Hypothalamus (tissue), 51 donors: ENCODE measurements at places on chromosomes 2 and 18.

GRCh38 chr2:127255146-127255545, 35.0 kb upstream of the CYP27C1 start:
- DNase-seq, result no peak

DNA sequence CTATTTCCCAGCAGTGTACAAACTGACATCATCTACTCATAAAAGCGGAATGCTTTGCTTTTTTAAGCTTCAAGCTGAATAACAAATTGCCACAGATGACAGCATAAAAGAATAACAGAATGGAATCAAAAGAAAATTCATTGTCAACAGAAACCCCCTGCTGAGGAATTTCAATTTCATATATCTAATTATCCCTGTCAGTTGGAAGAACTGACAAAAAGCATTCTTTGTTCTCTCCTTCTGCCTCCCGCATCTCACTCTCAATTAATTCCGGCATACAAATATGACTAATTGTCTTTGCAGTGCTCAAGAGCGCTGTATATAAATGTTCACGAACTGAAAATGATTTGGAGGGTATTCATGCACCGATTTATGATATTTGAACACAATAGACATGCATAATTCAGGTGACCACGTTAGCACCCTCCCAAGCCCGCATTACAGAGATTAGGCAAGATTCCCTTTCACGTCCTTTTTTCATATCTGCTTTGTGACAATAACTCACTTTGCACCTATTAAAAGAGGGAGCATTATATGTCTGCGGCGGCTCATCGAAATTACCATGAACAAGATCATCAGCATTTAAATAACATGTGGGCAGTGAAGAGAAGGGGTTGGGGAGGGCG, 277.7 kb upstream of the SALL3 start:
- no peak for DNase-seq

DNA sequence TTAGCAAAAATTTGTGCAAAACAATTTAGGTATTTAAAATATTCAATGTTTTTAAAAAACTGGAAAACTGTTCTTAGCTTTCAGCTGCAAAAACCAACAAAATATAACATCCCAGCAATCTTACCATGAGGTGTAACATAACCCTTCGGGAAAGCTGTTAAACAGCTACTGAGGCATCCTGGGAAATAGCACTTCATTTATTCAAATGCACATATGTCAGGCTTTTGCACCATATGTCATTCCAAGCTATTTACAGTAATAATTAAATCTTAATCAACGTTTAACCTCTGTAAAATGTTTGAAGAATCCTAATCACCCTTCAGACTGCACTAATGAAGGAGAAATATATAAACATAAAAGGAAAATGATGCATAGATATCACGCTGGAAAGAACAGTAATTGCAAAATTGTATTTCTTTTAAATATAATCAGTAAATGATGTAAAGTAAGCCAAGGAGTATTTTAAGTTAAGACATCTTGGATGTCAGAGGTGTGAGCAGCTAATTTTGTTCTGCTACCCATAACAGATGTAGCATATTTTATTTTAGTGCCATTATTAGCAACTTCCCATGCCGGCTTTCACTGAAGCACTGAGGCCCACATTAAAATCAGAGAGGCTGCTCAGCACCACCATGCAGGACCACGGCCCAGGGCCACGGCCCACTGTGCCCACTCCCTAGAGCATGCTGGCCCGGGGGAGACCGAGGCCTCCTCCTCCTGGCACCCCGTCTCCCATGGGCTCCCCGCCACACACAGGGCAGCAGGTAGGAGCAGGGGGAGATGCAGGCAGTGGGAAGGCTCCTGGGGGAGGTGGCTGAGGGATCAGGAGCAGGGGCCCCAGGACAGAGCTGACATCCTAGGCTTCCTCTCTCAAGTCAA, 30.9 kb downstream of the EMX1 start:
- no peak for DNase-seq

- no peak for DNase-seq
Measured at GRCh38 chr2:229419158-229419557, 148.1 kb upstream of the PID1 start.

DNA sequence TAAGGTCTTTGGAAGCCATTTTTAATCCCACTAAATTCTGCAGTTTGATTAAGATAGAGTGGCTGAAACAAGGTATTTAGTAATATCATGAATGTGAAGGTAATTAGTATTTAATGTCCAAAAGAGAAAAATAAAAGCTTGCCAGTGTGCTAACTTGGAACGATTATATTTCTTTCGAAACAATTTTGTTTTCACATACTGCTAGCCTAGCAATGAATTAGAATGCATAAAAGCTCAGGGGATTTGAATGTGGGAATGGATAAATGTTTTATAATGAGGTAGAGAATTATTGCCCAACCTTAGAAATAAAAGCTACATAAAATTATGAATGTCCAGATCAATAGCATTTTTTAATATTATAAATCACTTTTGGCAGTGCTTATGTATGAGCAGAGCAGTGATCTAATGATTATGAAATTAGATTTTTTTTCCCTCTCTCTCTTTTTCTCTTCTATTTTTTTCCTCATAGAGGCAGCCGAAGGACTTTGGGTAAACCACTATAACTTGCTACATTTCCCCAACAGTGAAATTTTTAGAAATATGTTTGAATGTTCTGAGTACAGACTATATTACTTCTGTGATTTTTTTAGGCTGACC, 75.5 kb downstream of the PLCL1 start:
- DNase-seq, result no peak

DNA sequence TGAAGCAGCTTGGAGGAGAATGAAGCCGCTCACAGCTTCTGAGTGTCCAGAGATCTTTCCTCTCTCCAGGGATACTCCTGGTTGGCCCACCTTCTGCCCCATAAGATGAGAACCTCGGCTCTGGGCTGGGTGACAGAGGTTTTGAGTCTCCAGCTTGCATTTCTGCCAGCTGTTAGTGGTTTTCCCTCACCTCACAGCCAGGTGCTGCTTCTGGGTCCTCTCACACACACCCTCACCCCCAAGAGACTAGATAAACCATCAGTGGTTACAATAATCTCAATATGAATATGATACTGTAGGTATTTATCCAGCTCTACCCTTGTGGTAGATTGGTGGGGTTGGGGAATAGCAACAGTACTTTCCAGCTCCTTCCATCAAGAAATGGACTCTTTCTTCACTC, 161.7 kb upstream of the SIX3 start:
- DNase-seq, result no peak

DNA sequence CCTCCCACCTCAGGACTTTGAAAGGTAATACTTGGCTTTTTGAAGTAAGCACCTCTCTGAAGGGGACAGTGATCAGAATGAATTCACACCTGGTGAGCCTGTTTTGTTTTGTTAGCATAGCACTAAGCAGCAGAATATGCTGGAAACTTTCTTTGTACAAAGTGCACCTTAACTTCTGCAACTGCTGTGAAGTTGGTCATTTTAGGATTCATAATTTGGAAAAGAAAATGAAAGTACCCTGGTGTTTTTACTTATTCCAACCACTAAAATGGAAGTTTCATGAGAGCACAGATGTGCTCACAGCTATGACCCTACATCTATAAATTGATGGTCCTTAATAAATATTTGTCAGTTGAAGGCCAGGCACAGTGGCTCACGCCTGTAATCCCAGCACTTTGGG, 257.8 kb upstream of the STON1 start:
- DNase-seq, result no peak

GRCh38 chr18:57784034-57784800, 18.9 kb downstream of the ATP8B1 start:
- no peak for DNase-seq

DNA sequence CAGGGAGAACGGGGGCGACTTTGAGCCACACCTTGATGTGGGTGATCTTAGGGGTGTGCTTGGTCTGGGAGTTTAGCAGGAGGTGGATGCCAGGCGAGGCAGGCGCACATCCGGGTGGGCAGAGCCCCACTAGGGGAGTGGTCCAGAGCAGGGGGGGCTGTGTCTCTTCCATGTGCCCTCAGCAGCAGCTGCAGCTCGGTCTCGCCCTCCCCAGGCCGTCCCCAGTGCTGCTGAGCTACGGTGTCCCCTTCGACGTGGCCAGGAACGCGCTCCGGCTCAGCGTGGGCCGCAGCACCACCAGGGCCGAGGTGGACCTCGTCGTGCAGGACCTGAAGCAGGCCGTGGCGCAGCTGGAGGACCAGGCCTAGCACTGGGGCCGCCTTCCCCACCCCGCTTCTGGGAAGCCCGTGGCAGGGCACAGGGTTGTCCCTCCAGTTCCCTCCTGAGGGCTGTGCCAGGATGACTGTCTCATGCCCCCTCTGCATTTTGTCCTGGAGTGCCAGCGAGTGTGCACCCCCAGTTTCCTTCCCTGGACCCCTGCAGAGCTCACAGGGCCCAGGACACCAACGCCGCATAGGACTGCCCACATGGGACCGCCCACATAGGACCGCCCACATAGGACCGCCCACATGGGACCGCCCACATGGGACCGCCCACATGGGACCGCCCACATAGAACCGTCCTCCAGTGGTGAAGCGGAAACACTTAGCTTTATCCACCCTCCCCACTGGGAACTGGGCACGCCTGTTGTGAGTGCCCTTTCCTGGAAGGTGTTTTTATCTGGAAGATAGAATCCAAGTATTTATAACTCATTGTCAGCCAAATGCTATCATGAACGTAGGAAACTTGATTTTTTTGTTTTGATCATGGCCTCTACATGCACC, 1.9 kb upstream of the ESPNL start:
- DNase-seq, result no peak

- no peak for DNase-seq
Measured at GRCh38 chr18:51195086-51195450, 2.4 kb downstream of the MEX3C start.

- no peak for DNase-seq
Measured at GRCh38 chr18:67608191-67608590, 91.7 kb upstream of the DSEL start.

- no peak for DNase-seq
Measured at GRCh38 chr2:111973701-111974100, 75.3 kb downstream of the MERTK start.

- no peak for DNase-seq
Measured at GRCh38 chr2:212928681-212929080, 222.7 kb downstream of the IKZF2 start.

DNA sequence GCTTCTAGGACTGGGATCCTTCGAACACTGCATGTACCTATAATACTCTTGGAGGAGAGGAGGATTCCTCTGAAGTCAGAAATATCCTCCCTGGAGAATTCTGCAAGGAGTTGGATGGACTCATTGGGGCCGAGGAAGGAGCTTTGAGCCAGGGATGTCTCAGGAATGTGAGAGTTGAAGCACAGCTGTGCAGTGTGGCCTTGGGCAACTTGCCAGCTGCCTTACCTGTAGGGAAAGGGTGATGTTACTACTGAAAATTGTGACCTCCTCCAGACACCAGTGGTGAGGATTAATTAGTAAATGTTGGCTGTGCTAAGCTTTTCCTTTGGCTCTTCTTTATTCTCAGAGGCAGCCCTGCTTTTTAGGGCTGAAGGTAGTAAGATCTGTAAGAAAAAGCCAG, 41.4 kb downstream of the FMNL2 start:
- no peak for DNase-seq

DNA sequence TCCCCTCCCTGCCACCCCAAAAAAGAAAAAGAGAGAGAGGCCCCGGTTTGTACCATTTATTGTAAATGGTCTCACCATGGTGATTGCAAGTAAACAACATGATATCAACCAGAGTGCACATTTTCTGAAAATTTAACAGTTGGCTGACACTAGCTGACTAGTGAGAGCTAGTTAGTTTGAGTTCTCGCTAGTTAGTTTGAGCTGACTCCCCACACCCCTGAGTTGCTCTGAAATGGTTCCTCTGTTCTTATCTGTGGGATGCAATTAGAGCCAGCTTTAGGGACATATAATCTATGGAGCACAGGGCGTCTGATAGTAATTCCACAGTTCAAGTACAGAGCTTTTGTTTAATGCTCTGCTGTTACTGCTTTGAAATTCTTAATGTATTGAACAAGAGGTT, 13.1 kb downstream of the CASP10 start:
- DNase-seq, result no peak

GRCh38 chr2:190528521-190529001, 6.0 kb downstream of the NEMP2 start:
- no peak for DNase-seq

DNA sequence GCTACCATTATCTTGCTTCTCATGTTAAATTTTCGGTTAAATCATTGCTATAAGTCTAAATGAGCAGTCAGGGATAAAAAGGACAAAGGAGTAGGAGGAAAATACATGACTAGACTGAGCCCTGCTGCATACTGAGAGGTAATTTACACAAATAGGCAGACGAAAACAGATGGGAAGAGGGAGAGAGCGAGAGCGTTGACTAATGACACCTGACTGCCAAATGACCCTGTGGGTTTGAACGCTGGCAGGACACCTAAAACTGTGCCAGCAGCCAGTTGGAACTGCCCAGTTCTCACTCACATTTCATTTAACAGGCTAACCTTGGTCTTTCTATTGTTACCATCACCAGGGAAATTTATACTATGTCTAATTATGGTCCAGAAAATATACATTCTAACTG, 978.2 kb downstream of the CPS1 start:
- DNase-seq, result no peak

GRCh38 chr2:24830351-24830750, 37.1 kb downstream of the CENPO start:
- no peak for DNase-seq

DNA sequence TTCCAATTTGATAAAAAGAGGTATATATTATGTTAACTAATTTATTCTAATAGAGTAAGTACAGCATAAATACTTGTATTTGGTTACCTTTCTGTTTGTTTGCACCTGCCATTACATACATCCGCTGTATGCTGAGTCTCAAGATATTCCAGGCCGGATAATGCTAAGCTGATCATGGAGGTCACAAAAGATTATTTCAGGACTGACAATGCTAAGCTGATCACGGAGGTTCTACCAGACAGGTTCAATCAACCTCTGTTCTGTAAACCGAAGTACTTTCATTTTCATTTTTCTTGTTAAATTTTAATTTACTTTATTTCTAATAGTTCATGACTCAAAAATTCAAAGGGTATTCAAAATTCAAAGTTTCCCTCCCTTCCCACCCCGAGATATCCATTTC, 31.1 kb downstream of the PNO1 start:
- no peak for DNase-seq

GRCh38 chr18:52465391-52465790, 125.4 kb downstream of the DCC start:
- DNase-seq, result no peak

GRCh38 chr2:140584471-140584870, 1546.3 kb downstream of the LRP1B start:
- DNase-seq, result no peak

- no peak for DNase-seq
Measured at GRCh38 chr2:164662868-164663631, 41.8 kb upstream of the GRB14 start.

DNA sequence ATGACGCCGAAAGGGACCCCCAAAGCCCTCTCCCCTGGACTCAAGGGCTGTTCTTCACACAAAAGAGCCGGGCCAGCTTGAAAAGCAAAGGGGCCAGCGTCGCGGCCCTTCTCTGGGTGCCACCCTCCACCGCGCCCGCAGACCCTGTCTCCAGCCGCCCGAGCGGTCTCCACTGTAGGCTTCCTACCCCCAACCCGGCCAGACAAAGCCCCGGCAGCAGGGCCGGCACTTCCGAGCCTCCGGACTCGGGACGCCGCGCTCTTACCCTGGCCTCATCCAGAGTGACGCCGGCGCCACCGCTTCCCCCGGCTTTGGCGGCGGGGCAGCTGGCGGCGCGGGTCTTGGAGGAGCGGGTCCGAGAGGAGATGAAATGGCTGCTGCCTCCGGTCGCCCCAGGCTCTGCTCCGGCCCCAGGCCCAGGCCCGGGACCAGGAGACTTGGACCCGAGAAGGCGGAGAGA, 603 bp downstream of the ATAD2B start:
- DNase-seq, result peak; percentile 61

GRCh38 chr2:74391209-74391579, 11.1 kb upstream of the DCTN1 start:
- no peak for DNase-seq
